CD4-positive, alpha-beta T cell treated with Interferon alpha-2 for 1 hour (primary cell): ENCODE measurements at places on chromosomes 4 and X.

- peak; percentile 46 for DNase-seq
Measured at GRCh38 chr4:142405021-142405694, 440.9 kb downstream of the INPP4B start.

GRCh38 chrX:131066237-131066636 lies 8.1 kb downstream of the ARHGAP36 start:
- DNase-seq: no peak

GRCh38 chr4:118729287-118730286 lies 44.4 kb downstream of the METTL14 start:
- DNase-seq: no peak

DNA sequence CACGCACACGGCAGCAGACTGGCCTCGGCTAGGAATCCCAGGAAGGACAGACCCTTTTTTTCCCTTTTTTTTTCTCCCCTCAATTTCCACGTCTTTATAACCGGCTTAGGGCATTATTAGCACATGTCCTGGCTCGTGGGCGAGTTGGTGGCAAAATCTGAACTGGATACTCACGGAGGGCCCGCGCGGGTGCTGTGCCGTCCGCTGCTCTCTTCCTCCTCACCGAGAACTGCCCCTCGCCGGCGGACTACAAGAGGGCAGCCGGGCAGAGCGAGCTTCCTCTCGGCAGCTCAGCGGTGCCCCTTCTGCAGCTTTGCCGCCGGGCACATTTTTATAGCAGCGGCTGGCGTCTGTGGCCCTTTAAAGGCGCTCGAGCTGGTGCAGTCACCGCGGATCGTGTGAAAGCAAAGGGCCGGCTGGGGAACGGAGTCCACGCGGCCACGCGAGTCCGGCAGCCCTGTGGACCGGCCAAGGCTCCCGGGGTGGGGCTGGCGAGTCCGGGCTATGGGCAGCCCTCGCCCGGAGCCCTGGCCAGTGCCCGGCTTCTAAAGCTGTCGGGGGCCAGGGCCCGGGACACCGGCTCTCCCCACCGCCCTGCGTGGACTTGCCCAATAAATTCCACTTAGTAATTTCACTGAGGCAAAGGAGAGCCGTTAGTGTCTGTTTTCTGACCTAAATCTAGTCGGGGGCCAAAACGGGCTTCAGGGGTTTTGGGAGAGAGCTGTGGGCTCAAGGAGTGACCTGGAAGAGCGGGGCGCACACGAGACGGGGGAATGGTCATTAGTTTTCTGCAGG lies 1.3 kb upstream of the CITED1 start:
- peak; percentile 31 for DNase-seq

GRCh38 chr4:66567551-66567950 lies 897.3 kb upstream of the EPHA5 start:
- DNase-seq: no peak

- DNase-seq: peak; percentile 37
Measured at GRCh38 chr4:1683261-1683735, 815 bp downstream of the FAM53A start.

DNA sequence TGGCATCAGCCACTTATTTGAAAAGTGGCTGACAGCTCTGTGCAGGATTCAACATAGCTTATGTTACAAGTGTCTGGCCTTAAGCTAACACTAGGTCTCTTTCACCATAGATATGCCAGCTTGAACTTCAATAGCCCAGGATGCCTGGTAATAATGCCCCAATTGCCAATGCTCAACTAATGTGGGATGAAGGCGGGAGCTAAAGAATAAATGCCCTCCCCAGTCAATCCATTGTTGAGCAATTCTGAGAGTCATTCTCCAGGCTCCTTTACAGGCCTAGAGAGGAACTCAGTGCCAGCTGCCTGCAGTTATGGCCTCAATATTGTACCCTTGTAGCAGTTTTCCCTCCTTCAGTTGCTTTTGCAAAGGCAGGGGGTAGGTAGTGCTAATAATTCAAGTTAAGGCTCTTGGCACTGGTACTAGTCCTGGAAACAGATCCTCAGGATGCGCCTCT lies 460.2 kb downstream of the GABRG1 start:
- DNase-seq: no peak

DNA sequence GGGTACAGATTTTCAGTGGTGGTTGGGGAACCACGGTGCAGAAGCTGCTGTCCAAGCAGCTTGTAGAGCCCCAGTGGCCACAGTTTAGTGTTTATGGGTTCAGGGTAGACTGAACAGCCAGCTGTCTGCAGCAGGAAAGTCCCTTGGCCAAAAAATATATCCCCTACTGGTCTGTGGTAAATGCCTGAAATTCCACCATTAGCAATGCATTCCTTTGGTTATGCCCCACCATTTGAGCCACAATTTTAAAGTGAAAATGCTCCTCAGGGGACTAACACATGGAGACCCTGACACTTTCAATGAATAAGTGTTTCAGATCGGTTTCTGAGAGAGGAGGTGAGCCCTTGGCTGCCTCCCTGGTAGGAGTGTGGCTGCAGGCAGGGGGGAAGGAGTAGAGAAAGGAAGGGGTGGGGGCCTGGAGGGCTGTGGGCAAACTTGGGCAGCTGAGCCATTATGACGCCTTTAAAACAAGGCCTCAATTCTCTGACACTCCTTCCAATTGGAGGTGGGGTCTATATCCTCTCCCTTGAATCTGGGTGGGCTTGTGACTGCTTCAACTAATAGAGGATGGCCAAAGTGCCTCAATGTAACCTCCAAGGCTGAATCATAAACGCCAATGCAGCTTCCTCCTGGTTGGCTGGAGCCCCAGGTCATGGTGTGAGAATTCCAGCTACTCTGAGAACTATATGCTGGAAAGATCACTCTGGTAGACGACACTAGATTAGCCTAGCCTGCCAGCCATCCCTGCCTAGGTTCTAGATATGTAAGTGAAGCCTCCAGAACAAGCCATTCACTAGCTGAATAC lies 75.8 kb upstream of the ATP6AP2 start:
- no peak for DNase-seq

DNA sequence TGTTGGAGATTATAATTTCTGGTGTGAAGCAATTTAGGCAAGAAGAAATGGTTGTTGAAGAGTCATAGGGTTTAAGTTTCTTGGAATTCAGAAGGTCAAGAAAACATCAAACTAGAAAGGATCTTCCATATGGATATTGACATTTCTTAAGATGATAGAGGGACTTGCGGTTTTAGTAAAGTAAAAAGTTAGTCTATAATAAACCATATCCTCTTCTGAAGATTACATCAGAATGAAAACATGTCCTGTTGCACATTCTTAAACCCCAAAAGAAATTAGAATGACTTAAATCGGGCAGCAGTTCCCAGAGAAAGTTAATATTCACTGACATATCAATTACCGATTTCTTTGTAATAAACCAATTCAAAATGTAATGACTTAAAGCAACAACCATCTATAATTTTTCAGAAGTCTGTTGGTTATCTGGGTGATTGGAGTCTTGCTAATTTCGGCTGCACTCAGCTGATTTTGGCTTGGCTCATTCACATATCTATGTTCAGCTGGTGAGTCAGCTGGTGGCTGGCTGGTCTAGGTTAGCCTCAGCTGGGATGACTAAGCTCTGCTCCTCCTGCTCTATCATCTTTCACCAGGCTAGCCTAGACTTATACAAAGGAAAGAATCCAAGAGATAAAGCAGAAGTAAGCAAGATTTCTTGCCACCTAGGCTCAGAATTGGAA lies 24.4 kb upstream of the DYNLT3 start:
- DNase-seq: no peak

DNA sequence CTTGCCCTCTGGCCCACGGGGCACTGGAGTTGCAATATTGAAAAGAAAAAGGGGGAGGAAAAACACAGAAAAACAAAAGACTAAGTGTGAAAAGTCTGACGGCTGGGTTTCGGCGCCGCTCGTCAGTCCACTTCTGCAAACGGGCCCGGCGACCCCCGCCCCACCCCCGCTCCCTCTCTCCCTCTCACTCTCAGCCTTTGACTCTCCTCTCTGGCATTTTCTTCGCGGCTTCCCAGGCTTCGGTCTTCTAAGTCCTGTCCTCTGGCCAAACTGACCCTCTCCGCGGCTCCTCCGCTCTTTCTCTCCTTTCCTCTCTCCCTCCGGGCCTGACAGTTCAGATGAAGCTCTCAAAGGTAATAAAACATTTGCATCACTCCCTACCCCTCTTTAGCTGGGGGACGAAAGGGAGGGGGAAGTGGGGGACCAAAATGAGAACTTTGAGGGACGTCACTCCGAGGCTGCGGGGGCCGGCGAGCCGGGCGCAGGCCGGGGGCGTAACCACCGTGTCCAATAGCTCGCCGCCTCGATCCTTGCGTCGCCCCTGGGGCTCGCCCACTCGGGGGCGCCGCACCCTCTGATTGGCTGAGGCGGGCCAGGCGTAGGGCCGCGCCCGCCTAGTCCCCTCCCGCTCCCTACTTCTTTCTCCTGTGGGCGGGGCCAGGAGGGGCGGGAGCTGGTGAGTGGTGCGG lies at the start of gene NKX6-1:
Gene NKX6-1 (minus strand): TSS at position 358 of the 689 bp plus-strand sequence. CDS start 1,064 bp downstream, outside the sequence.
- peak; percentile 17 for DNase-seq

DNA sequence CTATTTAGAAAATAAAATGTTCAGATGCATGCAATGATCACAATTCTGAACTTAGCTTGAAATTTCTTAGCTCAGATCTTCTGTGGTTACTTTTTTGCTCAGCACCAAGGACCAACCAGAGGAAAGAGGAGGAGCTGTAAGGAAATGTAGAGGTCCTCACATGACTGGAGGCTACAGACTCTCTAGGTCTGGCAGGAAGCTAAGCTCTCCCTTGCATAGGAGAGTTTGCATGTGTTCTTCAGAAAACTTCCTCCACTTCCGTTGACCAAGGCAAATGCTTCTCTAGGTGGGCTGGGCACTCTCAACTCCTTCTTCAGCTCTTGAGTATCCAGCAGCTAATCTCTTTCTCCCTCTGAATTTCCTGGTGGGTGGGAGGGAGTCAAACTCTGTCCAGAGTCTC lies 119.6 kb downstream of the BTC start:
- no peak for DNase-seq

- DNase-seq: no peak
Measured at GRCh38 chr4:186557061-186557460, 1.7 kb upstream of the MTNR1A start.

- DNase-seq: no peak
Measured at GRCh38 chr4:118994030-118994429, 105.4 kb downstream of the SYNPO2 start.

- no peak for DNase-seq
Measured at GRCh38 chr4:130820448-130820847, 1724.5 kb downstream of the C4orf33 start.

DNA sequence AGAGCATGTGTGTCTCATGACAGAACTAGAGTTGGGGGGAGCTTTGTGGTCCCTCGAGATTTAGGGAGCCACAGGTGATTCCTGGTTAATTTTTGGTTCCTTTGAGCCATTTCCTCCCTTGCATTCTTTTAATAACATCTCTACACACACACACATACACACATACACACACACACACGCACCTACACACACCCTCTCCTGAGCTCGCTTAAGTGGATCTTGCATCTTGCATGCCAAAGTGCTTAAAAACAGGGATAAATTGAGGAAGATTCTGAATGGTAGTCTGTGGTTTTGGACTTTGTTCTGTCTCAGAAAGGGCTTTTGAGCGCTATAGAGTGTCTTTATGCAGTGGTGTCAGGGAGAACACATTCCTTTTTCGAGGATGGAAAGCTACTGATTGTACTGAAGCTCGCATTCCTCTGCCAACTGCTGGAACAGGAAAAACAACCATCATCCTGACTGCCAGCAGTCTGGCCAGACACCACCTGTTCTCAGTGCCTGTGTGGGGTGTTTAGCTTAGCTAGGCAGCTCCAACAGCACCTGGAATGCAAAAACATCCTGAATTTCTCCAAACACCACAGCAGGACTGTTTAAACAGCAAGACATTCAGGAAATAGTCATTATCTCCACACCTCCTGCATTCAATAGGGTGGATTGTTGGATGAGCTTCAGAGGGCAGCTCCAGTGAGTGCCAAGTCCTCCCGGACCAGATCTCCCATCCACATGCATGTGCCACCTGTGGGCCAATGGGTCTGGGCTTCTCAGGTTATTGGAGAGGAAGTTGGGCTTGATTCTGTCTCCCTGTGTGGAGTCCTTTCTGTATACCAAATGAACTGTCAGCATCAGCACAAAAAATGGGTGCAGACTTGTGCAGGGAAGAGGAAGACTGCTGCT lies 21.9 kb upstream of the IGFBP7 start:
- DNase-seq: no peak

GRCh38 chrX:38363046-38363445 lies 10.6 kb downstream of the OTC start:
- no peak for DNase-seq

GRCh38 chr4:6916069-6916586 lies 6.5 kb downstream of the TBC1D14 start:
- no peak for DNase-seq

- no peak for DNase-seq
Measured at GRCh38 chr4:152991398-152991797, 55.3 kb downstream of the FHDC1 start.

- DNase-seq: no peak
Measured at GRCh38 chr4:138164208-138164607, 77.9 kb downstream of the SLC7A11 start.

GRCh38 chr4:169278624-169279023 lies 7.9 kb upstream of the SH3RF1 start:
- no peak for DNase-seq

GRCh38 chrX:77446908-77447652 lies at the start of gene FGF16:
TSS of gene FGF16 (plus strand) at chrX:77447389. CDS start at chrX:77447675, 286 bp downstream.
- DNase-seq: no peak

GRCh38 chr4:158540125-158540907 lies 18.6 kb downstream of the RXFP1 start:
- DNase-seq: peak; percentile 20

- DNase-seq: no peak
Measured at GRCh38 chrX:47628982-47629381, 748 bp downstream of the CFP start.

- DNase-seq: peak; percentile 24
Measured at GRCh38 chrX:53320543-53321229, 39.3 kb upstream of the IQSEC2 start.

DNA sequence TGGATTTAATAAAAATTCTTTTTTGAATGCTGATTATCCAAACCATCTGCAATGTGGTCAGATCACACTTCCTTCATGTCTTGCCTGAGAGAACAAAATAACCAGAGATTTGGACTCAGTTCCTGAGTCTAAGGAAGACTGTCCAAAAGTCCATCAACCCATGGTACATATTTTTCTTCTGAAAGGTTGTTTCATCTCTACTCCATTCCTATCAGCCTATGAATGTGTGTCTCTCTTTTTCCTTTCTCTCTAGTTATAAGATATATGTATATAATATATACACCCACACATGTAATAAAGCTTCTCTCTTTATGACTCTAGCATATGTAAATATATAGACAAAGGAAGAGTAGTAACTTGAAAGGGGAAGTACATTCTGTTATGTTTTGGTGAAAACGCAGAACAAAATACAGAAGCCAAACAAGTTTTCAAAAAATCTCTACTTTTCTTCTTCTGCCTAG lies 226.9 kb downstream of the ARHGAP24 start:
- DNase-seq: no peak

GRCh38 chr4:147682755-147683154 lies 1.2 kb downstream of the PRMT9 start:
- no peak for DNase-seq

GRCh38 chrX:11341274-11342201 lies 48.3 kb downstream of the AMELX start:
- peak; percentile 44 for DNase-seq

GRCh38 chrX:10142041-10142599 lies 14.7 kb upstream of the CLCN4 start:
- no peak for DNase-seq

GRCh38 chr4:102301167-102301566 lies 44.1 kb downstream of the SLC39A8 start:
- no peak for DNase-seq
